Stimulated activated CD8-positive, alpha-beta memory T cell treated with anti-CD3 and anti-CD28 coated beads, Interleukin-4, amount 100 ng/mL, for 1 hour (primary cell): ENCODE measurements at places on chromosomes 1 and 21.

DNA sequence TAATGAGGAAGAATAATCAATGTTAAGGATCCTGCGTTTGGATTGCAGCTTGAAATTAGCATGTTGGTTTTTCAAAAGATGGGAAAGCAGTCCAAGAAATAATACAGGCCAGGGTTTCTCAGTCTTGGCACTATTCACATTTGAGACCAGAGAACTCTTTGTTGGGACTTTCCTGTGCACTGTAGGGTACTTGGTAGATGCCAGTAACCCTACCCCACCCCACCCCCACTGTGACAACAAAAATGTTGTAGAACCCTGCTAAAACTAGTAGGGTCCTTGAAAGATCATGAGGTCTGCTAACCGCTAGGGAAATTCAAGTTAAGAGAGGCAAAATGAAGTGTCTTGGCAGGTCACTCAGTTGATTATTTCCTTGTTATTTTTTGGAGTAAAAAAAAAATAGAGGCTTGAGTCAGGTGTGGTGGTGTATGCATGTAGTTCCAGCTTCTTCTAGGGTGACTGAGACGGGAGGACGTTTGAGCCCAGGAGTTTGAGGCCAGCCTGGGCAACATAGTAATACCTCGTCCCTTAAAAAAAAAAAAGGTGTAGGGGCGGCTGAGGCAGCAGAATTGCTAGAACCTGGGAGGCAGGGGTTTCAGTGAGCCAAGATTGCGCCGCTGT lies 53.3 kb downstream of the SPEN start:
- DNase-seq: no peak

- no peak for DNase-seq
Observed at GRCh38 chr1:163213626-163214025, 10.9 kb upstream of the RGS5 start.

DNA sequence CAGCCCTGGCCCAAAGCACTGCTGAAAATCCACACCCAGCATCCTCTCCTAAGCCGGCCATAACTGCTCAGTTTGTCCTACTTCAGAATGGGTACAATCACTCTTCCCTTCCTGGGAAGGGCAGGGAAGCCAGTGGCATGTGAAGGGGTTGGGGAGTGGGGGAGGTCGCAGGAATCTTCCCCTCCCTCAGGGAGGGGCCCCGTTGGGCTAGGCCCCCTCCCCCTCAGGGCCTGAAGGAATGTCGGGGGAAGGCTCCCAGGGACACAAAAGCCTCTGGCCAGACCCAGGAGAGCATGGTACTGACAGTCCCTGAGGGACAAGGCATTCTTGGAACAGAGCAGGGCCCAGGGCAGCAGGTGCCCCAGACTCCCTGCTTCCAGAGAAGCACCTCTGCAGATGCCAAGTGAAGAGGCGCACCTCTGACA lies 1.2 kb downstream of the ELOVL1 start:
- DNase-seq: no peak

DNA sequence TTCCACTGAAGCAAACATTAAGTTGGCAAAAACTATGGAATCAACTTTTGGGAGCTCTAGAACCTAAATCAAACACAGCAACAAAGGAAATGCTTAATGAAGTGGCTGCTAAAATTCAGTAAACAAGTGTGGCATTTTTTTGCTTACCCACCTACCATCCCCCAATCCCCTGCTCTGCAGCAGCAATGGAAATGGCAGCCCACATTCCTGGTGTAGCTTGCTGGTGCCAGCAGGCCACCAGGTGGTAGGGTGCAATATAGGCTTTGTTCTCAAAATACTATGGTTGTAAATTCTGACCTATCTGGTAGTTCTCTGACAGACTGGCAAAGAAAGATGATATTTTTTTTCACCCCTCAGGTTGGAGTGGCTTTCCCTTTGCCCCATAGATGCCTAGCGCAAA lies 42.8 kb downstream of the SHCBP1L start:
- no peak for DNase-seq

GRCh38 chr1:117060441-117061317 lies 553 bp downstream of the TTF2 start:
- no peak for DNase-seq

GRCh38 chr1:215220346-215220745 lies 137.8 kb downstream of the KCNK2 start:
- no peak for DNase-seq

- no peak for DNase-seq
Observed at GRCh38 chr1:237566581-237566980, 324.1 kb downstream of the ZP4 start.

DNA sequence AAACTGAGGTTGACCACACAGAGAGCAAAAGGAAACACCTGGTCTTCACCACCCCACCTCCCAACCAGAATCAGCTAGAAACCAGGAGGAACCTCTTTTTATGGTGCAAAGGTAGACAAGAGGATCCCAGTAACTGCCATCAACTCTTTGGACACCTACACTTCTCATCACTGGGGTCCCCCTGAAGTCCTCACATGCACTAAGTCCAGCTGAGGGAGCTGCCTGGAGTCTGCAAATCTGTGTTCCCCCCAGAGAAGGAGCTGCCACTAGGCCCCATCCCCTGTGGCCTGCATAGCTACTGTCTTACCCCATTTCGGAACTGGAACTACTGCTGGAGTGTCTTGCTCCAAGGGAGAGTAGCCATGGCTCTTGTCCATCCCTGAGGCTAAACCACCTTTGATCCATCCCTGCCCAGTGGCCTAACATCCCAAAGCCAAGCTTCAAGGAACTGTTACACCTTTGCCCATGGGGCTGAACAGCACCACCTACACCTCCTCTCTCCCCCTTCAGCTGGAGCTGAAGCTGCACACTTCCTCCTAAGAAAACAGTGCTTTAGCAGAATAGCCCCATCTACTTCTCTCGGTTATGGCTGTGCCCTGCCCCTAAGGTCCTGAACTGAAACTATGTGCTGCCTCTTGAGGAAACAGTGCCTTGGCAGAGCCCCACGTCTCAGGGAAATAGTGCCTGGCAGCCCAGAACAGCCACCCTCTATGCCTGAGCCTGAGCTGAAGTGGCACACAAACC lies 85.4 kb upstream of the CD53 start:
- no peak for DNase-seq

- DNase-seq: no peak
Observed at GRCh38 chr1:200306944-200307754, 102.7 kb downstream of the ZNF281 start.

- no peak for DNase-seq
Observed at GRCh38 chr21:25409978-25410377, 197.3 kb downstream of the MRPL39 start.

- no peak for DNase-seq
Observed at GRCh38 chr1:32983020-32983419, 18.4 kb upstream of the RNF19B start.

- DNase-seq: no peak
Observed at GRCh38 chr21:45949928-45950739, 31.4 kb upstream of the COL6A1 start.

DNA sequence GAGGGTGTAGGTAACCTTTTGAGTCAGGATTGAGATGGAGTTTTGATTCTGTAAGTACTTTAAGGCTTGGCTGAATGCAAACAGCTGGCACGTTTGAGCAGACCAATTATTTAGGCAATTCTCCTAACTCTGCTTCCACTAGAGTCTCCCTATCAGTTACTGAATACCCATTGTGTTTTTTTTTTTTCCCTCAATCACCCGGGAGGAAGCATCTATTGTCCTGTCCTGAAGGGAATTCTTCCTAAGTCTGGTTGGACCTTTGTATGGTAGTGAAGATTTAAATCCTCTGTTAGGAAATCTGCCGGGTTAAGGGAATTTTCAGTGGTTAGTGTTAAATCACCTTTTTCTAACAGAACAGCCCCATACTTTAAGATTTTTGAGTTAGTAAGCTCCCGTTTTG lies 571.2 kb upstream of the USP24 start:
- DNase-seq: no peak

- no peak for DNase-seq
Observed at GRCh38 chr1:39117899-39118450, 86.5 kb upstream of the MACF1 start.

GRCh38 chr1:198908995-198909394 lies 270.2 kb downstream of the PTPRC start:
- no peak for DNase-seq

- DNase-seq: no peak
Observed at GRCh38 chr1:153597206-153597605, 15.7 kb downstream of the S100A16 start.

GRCh38 chr1:66876664-66877063 lies 48.0 kb downstream of the DNAI4 start:
- DNase-seq: no peak

DNA sequence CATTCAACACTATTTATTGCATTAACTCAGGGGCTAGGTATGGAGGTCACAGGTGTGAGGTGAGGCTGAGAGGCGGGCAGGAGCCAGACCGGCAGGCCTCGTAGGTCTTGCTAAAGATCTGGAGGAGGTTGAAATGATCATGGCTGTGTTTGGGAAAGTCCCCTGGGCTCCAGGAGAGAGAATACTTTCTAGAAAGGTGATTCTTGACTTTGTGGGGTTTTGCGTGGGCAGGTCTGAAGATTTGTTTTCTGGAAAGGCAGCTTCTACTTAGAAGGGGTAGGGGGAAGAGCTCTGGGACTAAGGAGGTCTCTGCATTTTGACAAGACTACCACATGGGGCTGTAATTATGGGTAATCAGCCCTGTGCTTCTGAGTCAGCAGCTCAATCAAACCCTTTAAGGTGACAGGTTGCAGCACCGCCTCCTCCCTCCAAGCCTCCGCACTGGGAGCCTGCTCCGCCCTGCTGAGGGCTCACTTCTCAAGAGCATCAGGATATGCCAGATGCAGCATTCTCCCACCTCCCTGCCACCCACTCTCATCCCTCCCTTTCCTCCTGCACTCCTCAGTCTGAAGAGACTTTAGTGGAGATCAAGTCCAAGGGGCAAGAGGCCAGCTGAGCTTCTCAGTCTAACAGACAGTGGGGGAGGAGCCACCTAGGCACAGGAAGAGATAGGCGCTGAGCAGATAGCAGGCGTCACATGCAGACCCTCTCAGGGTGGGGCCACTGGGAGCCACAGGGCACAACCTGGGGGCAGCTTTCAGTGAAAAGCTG lies 30.5 kb downstream of the SLC30A1 start:
- no peak for DNase-seq

GRCh38 chr1:160621633-160622413 lies 25.0 kb downstream of the SLAMF1 start:
- DNase-seq: no peak

- DNase-seq: peak; percentile 14
Observed at GRCh38 chr1:44318097-44319088, 36.7 kb downstream of the ERI3 start.

DNA sequence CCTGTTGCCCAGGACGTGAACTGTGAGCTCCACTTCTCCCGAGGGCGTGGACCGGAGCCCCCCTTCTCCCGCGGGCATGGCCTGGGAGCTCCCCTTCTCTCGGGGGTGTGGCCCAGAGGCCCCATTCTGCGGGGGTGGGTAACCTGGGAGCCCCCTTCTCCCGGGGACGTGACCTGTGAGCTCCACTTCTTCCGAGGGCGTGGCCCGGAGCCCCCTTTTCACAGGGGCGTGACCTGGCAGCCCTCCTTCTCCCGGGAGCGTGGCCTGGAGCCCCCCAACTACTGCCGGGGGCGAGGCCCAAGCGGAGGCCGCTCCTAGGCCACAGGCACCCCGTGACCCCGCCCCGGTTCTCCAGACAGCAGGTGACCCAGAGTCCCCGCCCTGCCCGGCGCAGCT lies 320 bp downstream of the C1orf174 start:
- no peak for DNase-seq

DNA sequence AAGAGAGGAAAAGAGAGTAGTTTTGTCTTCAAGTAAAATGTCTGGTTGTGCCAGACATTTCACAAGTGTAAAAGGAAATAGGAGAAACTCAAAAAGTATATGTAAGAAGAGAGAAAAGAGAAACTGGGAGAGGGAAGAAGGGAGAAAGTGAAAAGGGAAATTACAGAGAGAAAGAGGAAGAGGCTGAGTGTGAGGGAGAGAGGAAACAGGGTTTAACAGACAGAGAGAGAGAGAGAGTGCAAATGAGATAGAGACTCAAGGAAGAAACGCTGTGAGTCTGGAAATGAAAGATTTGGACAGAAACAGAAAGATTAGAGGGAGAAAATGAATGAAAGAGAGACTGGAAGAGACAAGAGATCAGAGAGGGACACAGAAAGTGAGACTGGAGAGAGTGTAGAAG lies 806.2 kb downstream of the PLA2G4A start:
- no peak for DNase-seq

DNA sequence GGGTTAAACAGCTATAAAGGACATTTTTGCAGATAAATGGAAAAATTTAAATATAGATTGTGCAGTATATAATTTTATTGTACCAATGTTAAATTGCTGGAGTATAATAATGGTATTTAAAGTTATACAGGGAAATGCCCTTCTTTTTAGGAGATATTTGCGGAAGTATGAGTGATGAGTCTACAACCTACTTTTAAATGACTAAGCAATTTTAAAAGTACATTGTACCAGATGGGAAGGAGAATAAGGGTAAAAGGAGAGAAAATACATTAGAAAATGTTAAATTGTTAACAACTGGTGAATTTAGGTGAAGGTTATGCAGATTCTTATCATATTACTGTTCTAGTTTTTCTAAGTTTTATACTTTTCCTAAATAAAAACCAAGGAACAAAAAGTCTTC lies 91.8 kb downstream of the ZZZ3 start:
- no peak for DNase-seq

DNA sequence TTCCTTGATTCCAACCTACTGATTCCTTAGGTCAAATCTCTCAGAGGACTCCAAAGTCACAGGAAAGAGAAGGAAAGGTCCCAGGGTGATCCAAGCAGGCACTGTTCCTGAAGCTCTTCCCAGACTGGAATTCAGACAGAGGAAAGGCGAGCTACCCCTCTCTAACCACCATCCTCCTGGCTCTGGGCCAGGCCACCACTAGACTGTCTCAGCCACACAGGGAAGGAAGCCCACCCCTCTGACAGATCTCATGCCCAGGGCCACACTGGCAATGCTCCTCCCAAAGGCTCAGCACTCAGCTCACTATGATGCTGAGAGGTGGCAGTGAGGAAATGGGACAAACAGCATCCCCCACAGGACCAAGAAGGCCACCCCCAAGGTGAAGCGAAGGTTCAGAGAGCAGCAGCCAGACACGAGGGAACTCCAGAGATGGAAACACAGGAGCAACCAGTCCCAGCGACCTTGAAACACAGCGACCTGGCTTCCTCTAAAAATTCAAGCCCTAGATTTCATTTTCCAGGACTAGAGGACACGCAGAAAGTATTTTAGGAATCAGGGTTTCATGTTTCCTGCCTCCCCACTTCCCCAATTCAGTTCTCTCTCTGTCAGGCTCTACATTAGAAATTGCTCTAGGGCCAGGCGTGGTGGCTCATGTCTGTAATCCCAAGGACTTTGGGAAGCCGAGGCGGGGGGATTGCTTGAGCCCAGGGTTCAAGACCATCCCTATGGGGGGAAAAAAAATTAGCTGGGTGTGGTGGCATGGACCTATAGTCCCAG lies 18.8 kb downstream of the PIK3C2B start:
- DNase-seq: no peak

DNA sequence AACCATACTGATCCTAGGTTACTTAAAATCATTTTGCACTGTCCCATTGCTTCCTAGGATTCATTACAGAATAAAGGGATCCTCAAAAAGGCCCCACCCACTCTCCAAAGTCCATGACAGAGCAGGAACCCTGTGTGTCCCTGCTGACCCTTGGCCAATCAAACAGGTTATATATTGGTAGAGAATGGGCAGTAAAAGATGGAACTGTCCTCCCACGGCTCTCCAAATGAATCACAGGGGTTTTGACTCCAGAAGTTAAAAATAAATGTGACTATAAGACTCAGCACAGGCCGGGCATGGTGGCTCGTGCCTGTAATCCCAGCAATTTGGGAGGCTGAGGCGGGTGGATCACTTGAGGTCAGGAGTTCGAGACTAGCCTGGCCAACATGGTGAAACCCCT lies 65.5 kb downstream of the ACOT7 start:
- no peak for DNase-seq
